H9 (cell line): ENCODE measurements at places on chromosomes 1 and 21.

GRCh38 chr1:101797722-101798121 lies 199.0 kb downstream of the OLFM3 start:
- no peak for DNase-seq

DNA sequence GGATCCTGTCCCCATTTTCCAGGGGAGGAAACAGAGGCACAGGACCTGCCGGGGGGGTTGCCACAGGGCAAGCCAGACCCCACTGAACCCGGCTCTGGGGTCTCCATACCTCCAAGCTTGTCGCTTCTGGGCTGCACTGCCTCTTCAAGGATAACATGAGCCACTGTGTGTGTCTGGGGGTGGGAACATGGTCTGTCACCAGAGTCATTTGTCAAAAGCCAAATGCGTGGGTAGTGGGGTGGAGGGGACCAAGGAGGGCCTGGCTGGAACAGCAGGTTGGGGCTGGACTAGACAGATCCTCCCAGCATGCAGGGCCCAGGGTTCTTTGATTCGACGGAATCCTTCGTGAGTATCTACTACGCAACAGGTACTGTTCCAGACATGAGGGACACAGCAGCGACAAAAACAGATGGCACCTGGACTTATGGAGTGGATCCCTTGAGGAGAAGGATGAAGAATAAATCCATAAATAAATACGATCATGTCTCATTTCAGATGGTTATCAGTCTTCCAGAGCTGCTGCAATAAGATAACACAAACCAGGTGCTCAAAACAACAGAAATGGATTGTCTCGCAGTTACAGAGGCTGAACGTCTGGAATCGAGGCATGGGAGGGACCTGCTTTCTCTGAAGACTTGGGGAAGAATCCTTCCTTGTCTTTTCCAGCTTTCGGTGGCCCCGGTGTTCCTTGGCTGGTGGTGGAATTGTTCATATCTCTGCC lies 28.7 kb downstream of the C1QB start:
- no peak for DNase-seq

DNA sequence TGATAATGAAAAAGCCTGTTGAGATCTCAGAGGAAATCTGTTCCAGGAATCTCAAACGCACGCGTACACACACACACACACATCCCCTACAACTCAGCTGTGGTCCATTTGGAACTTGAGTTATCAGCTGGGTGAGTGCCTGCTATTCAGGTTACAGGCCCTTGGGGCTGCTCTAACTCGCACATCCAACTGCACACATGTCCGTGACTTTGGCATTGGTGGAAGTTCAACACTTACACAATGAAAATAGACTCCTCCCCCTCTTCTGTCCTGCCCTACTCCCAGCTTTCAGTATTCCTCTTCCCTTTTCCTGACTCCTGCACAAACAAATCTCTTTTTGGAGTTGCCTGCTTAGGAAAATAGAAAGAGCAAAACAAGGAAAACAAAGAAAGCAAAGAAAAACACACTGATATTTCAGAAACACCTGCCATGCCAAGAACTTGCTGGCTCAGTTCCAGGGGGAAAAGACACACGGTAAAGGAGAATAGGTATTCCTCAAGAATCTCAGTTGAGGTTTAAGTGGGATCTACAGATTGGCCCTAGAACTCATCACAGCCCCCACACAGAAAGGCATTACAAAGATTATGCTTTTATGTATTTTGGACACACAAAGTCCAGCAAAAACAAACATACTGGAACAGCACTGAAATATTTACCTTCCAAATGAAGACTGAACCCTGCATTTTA lies 140.9 kb downstream of the TGFBR3 start:
- DNase-seq = no peak

GRCh38 chr1:201461645-201462441 lies 7.1 kb downstream of the PHLDA3 start:
- DNase-seq = no peak

- no peak for DNase-seq
Measured at GRCh38 chr1:25743164-25744139, 56.5 kb upstream of the SELENON start.

DNA sequence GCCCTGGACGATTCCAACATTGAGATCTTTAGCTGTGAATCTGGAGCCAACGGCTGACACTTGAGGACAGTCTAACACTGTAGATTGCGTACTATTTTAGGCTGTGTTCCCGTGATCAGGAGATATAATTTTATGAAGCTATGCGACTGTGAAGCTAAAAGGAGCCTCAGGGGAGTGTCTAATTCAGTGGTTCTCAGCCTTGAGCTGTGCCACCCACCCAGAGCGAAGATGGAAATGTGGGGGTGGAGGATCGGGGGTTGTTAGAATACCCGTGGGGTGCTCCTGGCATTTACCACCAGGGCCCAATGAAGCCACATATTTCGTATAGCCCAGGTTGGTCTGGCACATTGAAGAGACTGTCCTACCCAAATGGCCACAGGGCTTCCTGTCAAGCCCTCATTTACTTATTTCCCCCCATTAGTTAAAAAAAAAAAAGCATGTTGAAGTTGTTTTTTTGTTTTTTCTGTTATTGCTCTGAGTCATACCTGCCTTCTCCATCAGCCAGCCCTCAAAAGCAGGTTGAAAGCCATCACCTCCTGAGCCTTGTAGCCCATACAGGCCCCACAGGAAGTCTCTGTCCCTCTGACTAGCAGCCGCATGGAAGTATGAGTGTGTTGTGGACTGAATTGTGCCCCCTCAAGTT lies 141.7 kb downstream of the GALNT2 start:
- no peak for DNase-seq

GRCh38 chr1:182056601-182057366 lies 4.7 kb downstream of the ZNF648 start:
- peak; percentile 68 for DNase-seq

- DNase-seq = no peak
Measured at GRCh38 chr1:91499904-91500755, 521 bp upstream of the CDC7 start.

DNA sequence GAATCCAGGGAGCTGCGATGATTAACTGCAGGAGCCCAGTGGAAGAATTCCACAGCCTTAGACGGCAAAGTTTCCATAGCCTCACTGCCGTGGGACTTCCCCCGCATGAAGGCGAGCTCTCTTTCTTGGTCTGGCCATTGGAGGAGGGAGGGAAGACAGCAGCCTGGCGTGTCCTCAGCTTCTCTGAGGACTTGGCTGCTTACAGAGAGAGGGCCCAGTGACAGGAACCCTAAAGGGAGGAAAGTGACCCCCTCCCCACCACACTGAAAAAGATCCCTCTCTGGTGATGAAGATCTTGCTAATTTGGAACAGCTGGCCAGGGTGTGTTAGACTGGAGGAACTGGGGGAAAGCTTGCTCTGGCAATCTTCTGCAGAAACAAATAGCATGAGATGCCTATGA lies 41.0 kb downstream of the ATP2B4 start:
- DNase-seq = no peak

DNA sequence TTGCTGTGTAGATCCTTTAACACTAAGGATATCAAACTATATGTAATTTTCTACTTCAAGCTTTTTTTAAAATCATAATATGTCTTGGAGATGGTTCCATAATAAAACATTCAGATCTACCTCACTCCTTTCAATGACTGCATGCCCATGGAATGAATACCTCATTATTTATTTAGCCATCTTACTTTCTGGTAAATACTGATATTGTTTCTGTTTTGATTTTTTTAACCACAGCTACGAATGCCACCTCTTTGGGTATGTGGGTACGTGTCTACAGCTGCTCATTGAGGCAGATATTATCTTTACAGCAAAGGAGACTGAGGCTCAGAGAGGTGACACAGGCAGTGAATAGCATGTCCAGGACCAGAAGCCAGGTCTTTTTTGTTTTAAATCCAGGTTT lies 215.7 kb downstream of the ST6GALNAC3 start:
- no peak for DNase-seq

GRCh38 chr1:154546264-154547063 lies 12.0 kb downstream of the UBE2Q1 start:
- DNase-seq = peak; percentile 85

DNA sequence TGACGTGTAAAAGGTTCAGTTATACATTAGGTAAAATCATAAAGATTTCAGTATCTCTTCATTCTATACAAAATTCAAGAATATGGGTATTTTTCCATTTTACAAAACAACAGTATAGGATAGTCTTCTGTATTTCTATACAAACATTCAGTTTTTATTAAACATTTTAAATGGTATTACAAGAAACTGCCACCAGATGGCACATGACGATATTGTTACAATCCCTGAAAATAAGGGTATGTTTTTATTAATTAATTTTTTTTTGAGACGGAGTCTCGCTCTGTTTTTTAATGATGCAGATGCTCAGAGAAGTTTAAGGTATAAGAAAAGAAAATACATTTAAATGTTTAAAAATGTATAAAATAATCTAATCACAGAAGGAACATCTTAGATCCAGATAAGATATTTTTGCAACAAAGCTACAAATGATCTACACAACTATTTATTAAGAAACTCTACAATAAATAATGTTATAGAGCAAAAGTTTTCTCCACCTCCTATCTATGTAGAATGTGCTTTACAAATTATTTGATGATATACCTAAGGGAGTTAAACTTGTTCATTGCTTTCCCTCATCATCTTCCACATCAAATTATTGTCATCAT lies 23.5 kb upstream of the RSBN1 start:
- no peak for DNase-seq

DNA sequence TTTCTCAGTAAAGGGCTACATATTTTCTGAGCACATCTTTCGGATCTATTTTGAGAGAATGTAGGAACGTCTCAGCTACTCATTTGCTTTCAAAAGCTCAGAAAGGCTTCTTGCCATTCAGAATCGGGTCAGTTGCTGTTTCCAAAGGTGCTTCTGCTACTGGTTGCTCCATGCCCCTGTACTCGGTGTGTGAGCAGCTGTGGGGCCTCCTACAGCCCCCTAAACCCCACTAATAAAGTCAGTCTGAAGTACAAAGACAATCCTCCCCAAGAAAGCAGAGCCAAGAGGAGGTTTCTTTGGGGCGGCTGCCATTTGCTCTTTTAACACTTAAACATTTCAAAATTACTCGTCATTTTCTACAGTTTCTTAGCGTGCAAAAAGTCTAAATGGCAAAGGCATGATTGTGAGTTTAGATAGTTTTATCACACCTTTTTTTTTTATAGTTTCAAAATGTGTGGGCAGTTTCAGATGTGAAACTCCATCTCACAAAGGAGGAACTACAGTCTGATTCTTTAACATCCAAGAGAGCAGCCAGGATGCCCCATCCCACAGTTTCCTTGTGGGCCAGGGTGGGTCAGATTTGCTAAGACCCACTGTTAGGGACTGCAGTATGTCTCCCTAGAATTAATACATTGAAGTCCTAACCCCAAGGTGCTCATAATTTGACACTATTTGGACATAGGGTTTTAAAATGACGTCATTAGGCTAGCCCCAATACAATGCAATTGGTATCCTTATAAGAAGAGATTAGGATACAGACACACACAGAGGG lies 4.1 kb downstream of the RUNX1 start:
- no peak for DNase-seq

GRCh38 chr1:43622901-43623780 lies 26.8 kb upstream of the KDM4A start:
- no peak for DNase-seq

DNA sequence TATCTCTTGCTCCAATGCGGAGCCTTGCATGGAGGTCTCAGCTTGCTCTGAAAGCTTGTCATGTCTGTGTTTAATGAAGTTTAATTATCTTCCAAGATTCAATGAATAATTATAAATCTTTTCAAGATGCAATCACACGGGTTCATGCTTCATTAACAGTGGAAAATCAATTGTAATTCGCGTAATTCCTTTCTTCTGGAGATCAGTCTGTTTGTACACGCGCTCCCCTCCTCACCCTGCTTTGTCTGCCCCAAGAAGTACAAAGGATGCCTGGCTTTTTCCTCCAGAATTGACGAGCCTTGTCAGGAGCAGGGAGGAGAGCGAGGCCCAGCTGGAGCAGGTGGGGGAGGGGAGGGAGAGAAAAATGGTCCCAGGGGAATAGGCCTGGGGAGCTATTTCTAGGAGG lies 65.0 kb upstream of the DISP3 start:
- no peak for DNase-seq

- DNase-seq = peak; percentile 17
Measured at GRCh38 chr1:159957824-159958268, 3.8 kb upstream of the SLAMF9 start.

GRCh38 chr1:101030881-101031280 lies 5.3 kb upstream of the DPH5 start:
- DNase-seq = no peak

- peak; percentile 69 for DNase-seq
Measured at GRCh38 chr1:70528590-70529333, 117.7 kb downstream of the CTH start.

DNA sequence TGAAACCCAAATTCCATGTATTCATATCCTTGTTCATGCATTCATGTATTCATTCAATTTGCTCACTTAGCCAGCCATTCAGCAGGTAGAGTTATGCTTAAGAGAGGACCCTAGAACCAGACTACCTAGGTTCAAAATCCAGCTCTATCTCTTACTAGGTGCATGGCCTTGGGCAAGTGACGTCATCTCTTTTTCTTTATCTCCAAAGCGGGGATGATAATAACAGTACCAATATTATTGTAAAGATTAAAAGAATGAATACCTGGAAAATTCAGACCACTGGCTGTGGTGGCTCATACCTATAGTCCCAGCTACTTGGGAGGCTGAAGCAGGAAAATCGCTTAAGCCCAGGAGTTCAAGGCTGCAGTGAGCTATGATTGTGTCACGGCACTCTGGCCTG lies 33.9 kb upstream of the CLIC4 start:
- DNase-seq = no peak

GRCh38 chr1:222243902-222244301 lies 304.0 kb downstream of the HHIPL2 start:
- no peak for DNase-seq

GRCh38 chr1:85166351-85166750 lies 34.5 kb downstream of the SYDE2 start:
- DNase-seq = no peak

DNA sequence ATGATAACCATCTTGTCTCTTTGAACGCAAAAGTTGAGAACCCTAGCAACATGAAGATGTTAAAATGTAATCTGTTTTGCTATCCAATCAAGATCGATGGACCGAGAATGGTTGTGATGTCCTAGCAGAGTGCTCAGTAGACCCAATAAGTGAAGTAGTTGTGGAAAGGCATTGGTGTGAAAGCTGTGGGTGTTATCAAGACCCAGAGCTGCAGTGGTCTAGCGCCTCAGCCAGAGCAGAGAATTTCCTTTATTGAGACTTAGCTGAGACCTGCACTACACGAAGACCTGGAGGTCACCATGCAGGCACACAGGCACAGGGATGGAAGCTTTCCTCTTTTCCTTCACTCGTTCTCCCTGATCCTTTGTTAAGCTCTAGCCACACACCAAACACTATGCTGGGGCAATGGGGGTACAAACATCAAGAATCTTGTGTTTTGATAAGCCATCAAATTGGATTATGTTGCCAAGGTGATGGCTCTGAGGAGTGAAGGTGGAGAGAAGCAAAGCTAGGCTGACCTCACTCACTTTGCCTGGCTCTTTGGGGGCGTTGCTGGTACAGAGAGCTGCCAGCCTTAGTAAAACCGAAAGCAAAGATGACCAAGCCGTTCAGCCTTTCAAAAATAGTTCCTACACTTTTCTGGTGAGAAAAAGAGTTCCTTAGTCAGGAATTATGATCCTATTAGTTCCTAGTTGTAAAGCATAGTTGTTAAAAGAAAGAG lies 24.1 kb downstream of the METTL13 start:
- no peak for DNase-seq
